ENCODE measurements at places on chromosomes 11 and 22.
A peak's percentile ranks its signal among the peaks of the same experiment; 100 is the strongest.

DNA sequence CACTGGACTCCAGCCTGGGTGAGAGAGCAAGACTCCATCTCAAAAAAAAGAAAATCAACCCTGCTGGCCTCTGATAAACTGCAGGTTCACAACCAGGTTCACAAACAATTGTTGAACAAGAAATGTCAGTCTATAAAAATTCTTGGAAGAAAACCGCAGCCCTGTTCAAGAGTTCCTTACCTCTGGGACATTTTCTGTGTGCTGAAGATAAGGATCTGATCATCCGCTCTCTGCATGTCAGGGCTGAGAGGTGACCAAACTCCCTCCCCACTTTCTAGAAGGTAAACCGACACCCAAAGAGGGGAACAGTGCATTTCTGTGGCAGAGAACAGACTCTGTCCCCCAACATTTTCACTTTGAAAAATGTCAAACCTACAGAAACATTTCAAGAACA lies 4.2 kb upstream of the UPK3A start:
- DNase-seq, result no peak

DNA sequence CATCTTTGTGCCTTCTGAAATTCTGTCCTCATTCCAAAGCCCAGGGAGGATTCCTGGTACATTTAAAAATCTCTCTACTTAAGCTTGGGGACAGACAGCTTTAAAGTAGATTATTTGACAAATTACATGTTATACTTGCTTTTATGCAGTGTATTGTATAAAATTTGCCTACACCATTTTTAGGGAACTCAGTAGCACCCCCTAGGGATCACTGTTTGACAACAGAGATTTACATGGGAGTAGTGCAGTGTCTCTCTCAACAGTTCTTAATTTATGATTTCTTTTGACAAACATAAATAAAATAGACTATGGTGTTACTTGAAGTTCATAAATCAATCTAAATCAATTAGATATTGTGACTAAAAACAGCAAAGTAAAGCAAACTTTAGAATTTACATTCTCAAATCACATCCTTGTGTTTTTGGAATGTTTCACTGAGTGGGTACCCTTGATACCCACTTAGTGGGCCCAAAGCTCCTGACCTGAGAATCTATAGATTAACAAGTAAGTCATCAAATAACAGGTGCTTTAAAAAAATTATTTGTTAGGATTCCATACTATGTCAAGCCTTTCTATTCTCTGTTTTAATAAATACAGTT lies 428.8 kb downstream of the DYNC2H1 start:
- DNase-seq, result no peak

GRCh38 chr11:36578458-36578857 lies 10.7 kb downstream of the RAG1 start:
- no peak for DNase-seq

GRCh38 chr11:111447112-111447471 lies 65.1 kb downstream of the BTG4 start:
- DNase-seq, result no peak

GRCh38 chr11:72578566-72578965 lies 95.7 kb downstream of the PDE2A start:
- no peak for DNase-seq

DNA sequence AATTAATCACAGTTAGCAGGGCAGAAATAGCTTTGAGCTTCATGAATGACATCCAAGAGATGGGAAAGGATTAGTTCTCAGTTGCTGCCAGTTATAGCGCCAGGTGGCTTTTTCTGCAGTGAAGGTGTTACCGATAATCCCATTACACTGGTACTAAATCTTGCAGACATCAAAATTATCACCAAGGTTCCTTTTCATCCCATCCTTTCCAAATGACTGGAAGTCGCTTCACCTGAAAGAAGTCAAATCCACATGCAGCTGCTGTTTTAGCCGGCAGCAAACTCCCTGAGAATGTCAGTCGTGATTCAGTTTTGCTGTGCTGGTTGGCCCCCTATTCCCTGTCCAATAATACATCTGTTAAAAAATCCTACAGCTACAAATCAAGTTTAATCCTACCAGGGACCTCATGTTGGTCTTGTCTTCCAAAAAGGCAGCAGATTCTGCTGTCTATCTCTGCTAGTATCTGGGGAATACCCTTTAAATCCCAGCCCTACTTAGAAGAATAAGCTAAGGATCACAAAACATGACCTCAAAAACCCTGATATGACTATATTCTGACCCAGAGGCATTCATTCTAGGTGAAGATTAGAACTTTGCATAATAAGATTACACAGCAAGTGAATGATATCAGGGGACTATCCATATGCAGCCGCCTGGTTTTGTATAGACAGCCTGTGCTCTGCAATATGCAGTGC lies 31.7 kb downstream of the IMMP1L start:
- no peak for DNase-seq

GRCh38 chr11:14593671-14594070 lies 49.9 kb upstream of the PDE3B start:
- DNase-seq, result no peak

DNA sequence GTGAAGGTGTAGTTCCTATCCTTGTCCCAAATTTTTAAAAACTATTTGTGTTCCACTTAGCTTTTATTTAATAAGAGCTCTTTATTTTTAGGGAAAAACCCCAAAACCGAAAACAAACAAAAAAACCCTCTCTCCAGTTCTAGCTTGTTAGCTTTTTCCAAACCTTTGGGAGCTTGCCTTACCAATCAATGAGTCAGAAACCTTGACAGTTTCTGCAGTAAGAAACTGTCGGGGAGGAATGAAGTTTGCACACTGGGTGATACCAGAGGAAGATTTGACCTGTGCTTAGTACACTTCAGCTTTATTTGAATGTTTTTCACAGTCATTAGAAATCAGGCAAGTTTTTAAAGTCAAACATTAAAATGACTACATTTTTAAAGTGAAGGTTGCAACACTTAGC lies 105.0 kb downstream of the FAT3 start:
- DNase-seq, result no peak

GRCh38 chr11:65744026-65744698 lies 23.6 kb upstream of the RNASEH2C start:
- no peak for DNase-seq

DNA sequence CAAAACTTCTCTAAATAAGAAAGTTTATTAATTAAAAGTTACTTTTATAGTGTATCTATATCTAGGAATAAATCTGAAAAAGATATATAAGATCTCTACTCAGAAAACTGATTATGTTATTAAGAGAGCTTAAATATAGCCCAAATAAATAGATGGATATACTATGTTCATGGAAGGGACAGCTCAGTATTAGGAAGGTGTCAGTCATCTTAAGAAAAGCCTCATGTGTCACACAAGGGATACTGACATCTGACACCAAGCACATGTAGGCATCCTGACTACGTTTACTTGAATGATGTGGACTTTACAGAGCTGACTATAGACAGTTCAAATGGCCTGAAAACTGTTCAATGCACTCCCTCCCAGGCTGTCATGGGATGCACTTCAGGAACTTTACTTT lies 19.3 kb downstream of the PPARA start:
- no peak for DNase-seq

DNA sequence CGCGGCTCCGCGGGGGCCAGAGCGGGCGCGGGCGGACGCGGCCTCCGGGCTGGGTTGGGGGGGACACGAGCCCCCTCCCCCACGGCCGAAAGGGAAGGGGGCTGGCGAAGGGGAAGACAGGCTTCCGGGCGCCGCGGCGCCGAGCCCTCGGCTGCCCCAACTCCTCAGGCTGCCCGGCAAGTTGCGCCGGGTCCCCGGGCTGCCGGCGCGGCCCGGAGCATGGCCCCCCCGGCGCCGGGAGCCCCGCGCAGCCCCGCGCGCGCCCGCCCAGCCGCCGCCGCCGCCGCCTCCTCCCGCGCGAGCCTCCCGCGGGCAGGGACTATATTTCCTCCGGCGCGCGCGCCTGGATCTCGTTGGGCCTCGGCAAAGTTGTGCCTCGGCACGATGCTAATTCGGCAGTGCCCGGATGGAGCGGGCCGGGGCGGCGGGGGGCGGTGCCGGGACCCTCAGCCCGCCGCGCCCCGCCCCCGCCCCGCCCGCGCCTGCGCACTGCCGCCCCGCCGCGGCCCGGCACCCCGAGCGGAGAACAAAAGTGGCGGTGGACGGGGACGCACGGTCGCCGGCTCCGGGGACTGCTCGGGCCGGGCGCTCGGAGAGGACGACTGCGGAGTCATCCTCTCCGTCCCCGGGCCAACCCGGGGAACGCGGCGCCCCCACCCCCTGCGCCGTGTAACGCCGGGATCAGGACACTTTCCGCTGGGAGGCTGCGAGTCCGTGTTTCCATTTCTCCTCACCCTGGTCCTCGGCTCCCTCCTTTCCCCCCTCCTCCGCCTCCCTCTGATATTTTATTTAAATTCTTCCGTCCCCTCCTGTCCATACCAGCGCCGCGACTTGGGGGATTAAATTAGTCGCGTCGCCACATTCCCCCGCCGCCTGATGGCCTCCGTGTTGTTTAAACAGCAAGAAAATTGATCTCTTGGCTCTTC lies at the start of gene PHF21B:
TSS of gene PHF21B (minus strand) at position 400 of the 926 bp plus-strand sequence. CDS start 456 bp downstream, outside the sequence.
- DNase-seq, result no peak

GRCh38 chr11:126519764-126520734 lies 164.6 kb downstream of the ST3GAL4 start:
- no peak for DNase-seq

- no peak for DNase-seq
Measured at GRCh38 chr22:41401781-41402648, 20.3 kb downstream of the TEF start.

GRCh38 chr22:41696703-41697102 lies 2.6 kb upstream of the MEI1 start:
- DNase-seq, result no peak

GRCh38 chr11:78722786-78723185 lies 148.1 kb upstream of the NARS2 start:
- DNase-seq, result no peak

- DNase-seq, result no peak
Measured at GRCh38 chr11:131822506-131822905, 452.1 kb downstream of the NTM start.

DNA sequence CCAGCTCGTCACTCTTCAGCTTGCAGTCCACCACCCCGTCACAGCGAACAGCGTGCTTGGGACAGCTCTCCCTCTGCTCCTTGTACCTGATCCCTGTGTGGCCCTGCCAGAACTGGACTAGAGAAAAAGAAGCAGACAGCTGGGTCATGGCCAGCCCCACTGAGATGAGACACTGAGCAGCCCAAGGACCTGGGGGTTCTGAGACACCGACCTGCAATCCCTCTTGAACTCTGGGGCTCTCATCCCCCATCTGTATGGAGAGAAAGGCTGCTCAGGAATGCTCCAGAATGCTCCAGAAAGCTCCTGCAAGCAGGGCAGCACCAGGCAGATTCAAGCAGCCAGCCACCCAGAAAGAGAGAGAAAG lies 14.8 kb downstream of the TMPRSS13 start:
- DNase-seq, result no peak

DNA sequence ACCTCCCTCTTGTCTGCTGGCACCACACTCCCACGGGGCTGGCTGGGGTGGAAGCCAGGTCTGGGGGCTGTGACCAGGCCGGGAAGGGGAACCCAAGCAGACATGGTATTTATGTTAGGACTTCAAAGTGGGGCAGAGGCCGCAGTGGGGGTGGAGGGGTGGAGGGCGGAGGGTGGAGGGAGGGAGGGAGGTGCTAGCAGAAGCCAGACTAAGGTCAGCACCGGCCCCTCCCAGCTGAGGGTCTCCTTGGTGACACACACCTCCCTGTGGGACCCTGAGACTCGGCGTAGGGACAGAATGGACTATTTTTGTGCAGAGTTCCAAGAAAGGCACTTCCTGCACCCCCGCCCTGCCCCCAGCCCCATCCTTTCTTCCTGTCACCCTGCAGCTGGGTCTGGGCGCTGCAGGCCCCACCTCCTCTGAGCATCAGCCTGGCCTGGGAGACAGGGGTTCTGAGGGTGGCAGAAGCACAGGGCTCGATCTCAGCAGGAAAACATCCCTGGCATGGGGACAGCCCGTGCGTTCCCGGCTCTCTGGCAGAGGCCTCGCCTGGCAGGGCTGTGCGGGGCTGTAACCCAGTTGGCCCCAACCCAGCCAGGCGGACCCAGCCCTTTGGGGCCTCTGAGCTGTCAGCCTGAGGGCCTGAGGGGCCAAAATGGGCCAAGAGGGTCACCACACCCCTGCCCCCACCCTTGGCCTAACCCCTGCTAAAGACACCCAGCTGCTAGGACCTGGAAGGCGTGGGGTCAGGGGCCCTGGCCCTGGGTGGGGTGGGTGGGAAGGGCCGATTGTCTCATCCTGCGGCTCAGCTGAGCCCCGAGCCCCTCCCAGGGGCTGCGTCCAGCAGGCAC lies 9.6 kb upstream of the CD248 start:
- no peak for DNase-seq

- peak; percentile 14 for DNase-seq
Measured at GRCh38 chr11:130388607-130389205, 39.7 kb downstream of the ADAMTS8 start.
